ENCODE measurements at places on chromosomes 12 and 14. TPM values are rescaled to one million over a fixed set of nuclear protein-coding genes. Genes with fewer than 3 reads are reported as not detected.

GRCh38 chr12:65123435-65124063 is 2.4 kb upstream of the WIF1 start:
- DNase-seq = peak; percentile 36

DNA sequence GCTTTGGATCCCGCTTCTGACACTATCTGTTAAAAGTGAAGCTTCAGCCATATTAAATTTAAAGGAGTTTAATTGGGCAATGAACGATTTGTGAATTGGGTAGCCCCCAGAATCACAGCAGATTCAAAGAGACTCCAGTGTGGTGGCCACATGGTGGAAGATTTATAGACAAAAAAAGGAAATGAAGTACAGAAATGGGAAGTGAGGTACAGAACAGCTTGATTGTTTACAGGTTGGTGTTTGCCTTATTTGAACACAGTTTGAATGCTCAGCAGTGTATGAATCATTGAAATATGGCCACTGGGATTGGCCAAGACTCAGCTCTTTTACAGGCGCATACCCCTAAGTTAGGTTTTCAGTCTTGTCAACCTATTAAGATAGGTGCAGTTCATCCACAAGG is 21.9 kb downstream of the CCDC91 start:
- DNase-seq = no peak

GRCh38 chr14:34722723-34723545 is 8.5 kb upstream of the CFL2 start:
- peak; percentile 47 for DNase-seq

- no peak for DNase-seq
These were observed 140.8 kb downstream of the TTC7B start for GRCh38 chr14:90675399-90675798.

The TPPP2 gene
- polyA plus RNA-seq = 0.59 TPM

Measured in spinal cord (tissue), 10 donors.